ENCODE measurements at places on chromosomes 11 and 22.

GRCh38 chr22:36619797-36620399 is 83.7 kb downstream of the CACNG2 start:
- no peak for DNase-seq

GRCh38 chr11:67254798-67255197 is 11.5 kb upstream of the GRK2 start:
- no peak for DNase-seq

- no peak for DNase-seq
Measured at GRCh38 chr11:84437071-84437980, 1151.2 kb upstream of the CCDC90B start.

DNA sequence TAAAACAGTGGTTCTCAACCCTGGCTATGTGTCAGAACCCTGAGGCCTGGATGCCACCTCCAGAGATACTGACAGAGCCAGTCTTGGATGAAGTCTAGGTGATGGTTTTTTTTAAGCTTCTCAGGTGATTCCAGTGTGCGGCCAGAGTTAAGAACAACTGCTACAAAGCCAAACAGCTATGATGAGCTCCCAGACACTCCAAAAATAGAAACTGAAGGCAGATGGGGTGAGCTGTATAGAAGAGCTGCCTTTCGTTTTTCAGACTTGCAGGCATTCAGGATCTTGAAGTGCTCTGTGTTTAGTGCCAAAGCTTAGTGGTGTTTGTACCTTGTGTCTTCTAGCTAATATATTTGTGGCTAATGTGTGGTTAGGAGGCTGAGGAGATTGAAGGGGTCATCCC is 14.2 kb downstream of the SCUBE2 start:
- DNase-seq = no peak

GRCh38 chr11:44364596-44364995 is 54.7 kb upstream of the ALX4 start:
- DNase-seq = no peak

DNA sequence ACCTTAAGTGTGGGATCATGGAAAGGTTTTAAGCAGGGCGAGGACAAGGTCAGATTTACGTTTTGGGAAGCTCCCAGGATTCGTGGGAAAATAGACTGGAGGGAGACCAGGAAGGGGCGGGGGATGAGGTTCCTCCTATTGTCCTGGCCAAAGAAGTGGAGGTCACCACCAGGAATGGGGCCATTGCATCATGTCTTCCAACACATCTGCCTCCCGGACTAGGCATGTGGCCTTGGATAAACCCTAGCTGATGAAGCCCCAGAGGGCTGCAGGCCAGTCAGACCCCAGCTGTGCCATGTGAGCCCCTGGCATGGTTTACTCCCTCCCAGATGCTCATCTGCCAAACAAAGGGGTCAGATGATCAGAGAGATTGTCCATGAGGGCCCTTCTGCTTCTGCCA is 11.5 kb upstream of the YWHAH start:
- no peak for DNase-seq

DNA sequence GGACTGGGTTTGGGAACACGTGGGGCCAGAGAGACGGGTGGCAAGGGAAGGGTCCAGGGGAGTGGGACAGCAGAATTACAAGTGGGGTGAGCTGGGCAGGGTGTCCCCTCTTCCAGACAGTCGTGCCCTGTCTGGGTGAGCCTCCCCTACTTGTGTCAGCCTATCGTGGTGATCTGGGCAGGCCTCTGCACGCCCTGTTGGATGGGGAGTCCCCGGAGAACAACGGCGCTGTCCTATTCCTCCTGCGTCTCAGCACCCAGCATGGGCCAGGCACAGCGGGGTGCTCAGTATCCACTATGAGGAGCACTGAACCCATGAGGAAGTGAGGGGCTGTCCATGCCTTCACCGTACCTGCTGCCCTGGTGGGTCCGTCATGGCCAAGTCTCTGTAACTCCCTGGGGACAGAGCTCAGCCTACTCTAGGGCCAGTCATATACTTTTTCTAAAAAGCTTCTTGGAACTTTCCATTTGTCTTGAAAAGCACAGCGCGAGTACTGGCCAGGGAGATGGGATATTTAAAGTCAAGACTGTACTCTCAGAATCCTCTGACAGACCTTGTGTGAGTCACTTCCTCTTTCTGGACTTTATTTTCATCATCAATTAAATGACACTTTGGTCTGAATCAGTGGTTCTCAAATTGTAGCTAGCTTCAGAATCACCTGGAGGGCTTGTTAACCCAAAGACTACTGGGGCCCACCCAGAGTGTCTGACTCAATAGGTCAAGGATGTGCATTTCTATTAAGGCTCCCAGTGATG is 81.7 kb upstream of the NECTIN1 start:
- no peak for DNase-seq

DNA sequence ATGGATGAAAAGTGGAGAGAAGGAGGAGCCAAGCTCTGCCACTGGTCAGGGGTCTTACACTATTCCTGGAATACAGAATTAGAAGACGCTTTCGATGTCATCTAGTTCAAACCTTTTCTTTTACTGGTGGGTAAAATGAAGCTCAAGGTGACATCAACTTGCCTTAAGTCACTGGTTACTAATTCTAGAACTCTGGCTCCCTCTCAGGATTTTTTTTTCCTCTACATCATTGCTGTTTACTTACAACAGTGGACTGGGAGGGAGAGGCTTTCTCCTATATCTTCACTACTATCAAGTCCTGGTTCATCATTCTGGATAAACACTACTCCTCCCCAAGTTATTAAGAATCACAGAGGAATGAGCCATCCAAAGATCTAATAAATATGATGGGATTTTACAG is 82.9 kb downstream of the ETS1 start:
- DNase-seq = no peak

DNA sequence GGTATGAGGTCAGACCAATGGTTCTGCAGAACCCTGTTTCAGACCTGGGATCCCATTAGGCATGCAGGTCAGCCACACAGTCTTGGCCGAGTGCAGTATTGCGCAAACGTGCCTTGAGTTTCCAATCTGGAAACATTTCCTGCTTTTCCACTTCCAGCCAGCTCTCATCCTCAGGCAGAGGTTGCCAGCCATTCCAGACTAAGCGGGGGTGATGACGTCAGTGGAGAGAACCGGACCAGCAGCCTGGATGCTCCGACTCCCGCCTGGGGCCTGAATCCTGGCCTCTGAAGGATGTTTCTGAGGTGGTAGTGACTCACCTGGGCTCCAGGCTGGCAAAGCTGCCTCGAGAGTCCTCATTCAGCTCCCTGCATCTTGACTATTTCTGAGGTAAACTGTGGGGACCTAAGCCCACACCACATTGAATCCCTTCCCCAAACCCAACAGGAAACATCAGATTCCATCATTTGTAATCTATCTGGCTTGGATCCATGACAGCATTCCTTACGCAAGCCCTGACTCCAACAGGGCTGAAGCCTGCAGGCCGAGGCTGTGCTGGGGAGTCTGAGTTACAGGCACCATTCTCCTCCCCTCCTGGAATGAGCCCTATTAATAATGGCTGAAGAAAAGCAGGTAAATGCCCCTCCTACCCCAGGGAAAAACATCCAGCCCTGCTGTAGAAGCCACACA is 83.0 kb downstream of the ABTB2 start:
- peak; percentile 92 for DNase-seq

- DNase-seq = no peak
Measured at GRCh38 chr22:48144318-48144717, 1381.9 kb downstream of the TBC1D22A start.

DNA sequence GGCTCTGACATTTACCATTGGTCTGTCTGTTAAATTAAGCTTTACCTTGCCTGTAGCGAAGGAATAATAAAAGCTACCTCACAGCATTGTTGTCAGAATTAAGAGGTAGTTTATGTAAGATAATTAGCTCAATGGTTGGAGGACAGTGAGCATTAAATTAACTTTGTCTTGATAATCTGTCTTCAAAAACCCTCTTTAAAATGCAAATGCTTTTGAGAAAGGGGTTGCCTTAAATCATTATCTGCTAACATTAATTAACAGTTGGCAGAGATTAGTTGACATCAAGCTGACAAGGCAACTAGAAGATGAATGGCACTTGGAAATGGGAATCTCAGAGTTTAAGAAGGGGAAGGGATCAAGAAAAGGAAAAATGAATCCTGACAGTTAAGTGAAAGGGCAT is 761.1 kb upstream of the ARHGAP42 start:
- DNase-seq = no peak

GRCh38 chr22:45878051-45878781 is 98.7 kb downstream of the WNT7B start:
- DNase-seq = peak; percentile 46

GRCh38 chr11:71285111-71285510 is 32.7 kb upstream of the SHANK2 start:
- DNase-seq = no peak

GRCh38 chr22:17155941-17156340 is 3.1 kb downstream of the HDHD5 start:
- no peak for DNase-seq

GRCh38 chr11:134289789-134290188 is 13.6 kb downstream of the GLB1L3 start:
- DNase-seq = no peak

GRCh38 chr11:83726316-83726715 is 440.1 kb upstream of the CCDC90B start:
- DNase-seq = no peak

DNA sequence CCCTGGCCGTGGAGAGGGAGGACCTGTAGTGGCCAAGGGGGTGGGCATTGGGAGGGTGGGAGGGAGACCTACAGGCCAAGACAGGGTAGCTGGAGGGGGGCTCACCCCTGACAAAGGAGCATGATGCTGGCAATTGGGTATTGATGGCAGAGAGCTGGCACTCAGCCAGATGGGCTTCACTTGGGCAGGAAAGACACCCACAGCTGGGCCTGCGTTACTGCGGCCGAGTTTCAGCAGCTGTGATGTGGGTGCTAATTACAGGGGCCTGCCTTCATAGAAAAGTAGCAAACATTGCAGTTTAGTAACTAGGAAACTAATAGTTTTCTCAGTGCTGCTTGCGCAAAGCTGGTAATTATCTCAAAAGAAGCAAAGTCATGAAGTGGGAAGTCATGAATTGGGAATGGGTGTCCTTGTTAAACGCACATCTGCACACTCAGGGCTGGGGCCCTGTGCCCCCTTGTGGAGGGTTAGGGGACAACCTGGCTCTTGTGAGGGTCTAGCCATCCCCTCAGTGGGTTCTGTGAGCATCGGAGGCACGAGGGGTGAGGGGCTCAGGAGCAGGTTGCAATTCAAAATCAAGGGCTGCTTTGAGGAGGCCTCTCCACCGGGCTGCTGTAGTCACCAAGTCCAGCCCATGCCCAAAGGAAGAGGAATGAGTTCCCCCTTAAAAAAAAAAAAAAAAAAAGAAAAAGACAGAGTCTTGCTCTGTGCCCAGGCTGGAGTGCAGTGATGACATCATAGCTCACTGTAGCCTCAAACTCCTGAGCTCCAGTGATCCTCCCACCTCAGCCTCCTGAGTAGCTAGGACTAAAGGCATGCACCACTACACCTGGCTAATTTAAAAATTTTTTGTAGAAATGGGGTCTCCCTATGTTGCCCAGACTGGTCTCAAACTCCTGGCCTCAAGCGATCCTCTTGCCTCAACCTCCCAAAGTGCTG is 24.4 kb upstream of the TXNRD2 start:
- no peak for DNase-seq

- DNase-seq = peak; percentile 90
Measured at GRCh38 chr11:123083623-123084029, 21.7 kb upstream of the HSPA8 start.

- no peak for DNase-seq
Measured at GRCh38 chr11:78354408-78355308, 63.0 kb downstream of the GAB2 start.

DNA sequence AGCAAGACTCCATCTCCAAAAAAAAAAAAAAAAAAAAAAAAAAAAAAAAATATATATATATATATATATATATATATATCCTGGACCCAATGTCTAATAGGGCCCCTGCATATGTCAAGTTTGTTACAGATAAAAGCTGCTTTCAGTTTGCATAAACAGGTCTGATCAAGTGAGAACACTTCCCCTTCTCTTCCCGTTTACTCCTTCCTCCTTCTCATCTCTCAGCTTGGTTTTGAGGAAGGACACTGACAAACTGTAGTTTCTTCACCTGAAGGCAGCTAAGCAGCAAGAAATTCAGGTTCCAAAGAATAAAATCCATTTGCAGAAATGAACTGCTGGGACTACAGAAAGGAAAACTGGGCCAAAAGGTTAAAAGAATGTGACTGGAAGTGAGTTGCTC is 11.7 kb downstream of the THOC5 start:
- no peak for DNase-seq

GRCh38 chr11:73152861-73153483 is 10.9 kb upstream of the FCHSD2 start:
- no peak for DNase-seq

- DNase-seq = no peak
Measured at GRCh38 chr11:35978183-35978582, 34.3 kb downstream of the LDLRAD3 start.

DNA sequence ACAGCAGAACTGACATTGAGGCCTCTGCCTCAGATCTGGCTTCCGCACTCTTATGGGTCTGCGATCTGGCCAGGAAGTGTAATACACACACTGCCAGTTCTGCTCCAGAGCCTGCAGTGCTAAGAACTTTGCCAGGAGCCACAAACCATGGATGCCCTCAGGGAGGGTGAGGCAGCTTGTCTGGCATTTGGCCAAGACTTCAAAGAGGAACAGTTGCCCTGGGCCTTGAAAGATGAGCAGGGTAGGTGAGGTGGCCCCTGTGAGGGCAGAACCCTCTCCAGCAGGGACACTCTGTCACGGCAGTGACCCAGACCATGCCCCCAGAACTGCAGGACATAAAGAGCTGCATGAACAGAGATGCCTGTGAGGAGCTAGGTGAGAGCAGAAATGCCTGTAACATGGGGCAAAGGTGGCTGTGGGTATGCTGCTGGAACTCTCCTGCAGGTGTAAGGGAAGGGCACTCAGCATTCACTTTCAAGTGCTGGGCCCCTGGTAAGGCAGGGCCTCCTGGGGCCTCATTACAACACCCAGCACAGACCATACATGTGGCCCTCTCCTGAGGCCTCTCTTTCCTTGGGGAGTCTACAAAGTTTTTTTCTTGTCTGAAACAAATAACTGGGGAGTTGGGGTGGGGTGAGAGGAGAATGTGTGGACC is 47.3 kb downstream of the NEU3 start:
- DNase-seq = no peak

DNA sequence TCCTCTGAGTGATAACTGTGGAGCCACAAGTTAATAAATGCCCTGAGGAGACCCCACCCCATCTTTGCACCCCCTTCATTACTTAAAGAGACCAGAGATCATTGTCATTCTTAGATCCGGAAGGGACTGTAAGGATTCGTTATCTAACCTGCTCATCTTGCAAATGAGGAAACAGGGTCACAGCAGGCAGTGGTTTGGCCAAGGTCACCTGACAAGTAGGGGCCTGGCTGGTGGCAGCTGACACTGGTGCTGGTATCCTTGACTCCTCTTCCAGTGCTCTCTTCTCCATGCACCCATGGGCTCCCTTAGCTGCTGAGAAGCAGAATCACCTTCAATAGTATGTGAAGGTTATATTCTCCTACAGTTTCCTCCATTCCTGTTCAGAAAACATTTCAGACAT is 151.6 kb downstream of the GRIK4 start:
- DNase-seq = no peak

GRCh38 chr11:126790550-126791081 is 210.0 kb downstream of the KIRREL3 start:
- DNase-seq = no peak
